ENCODE measurements at places on chromosomes 3 and 15.

DNA sequence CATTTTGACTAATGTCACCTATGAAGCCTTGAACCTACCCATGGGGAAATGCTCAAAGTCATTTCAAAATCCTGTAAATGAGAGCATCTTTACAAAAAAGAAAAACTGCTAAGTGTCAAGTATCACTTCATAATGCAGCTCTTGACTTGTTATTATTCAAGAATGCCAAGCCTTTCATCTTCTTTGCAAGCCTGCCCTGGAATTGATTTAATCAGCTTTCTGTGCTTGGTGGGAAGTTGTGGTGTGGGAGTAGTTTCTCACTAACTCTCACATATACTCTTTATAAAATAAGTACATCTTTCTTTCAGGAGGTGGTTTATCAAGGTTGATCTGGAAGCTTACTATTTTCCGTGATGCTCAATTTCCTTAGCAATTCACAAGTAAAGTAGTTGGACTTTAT is 43.6 kb downstream of the RYR3 start:
- no peak for DNase-seq

GRCh38 chr15:58309963-58310928 is 121.5 kb upstream of the LIPC start:
- DNase-seq = no peak

DNA sequence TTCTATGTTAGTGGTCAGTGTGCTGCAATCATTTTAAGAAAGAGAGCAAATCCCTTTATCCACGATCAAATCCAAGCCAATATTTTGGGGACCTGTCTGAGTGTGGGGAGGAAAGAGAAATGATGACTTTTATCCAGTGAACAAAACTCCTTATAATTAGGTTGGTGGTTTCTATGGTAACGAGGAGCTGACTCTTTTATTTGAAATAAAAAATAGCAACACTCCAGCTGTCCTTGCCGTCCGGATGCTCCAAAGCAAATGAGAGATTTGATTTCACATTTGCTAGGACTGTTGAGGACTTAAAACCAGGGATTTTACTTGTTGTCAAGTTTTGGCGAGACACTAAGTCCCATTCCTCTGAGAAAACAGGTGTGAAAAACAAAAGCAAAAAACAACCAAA is 154.0 kb upstream of the PRICKLE2 start:
- DNase-seq = no peak

DNA sequence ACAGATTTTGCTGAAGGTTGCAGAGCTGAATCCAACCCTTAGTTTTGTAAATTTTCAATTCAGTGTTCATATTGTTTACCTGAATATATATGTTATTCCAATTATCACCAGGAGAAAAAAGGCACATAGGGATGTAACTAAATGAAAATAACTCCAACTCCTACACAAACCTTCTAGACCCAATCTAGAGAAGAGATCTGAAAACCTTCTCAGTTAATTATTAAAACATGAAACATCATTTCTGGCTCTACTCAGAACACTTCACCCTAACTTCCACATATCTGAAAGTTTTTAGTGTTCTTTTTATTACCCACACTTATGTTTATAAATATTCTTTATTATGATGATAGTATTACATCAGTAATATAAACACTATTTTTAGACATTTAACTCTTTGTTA is 76.6 kb downstream of the LRRFIP2 start:
- DNase-seq = no peak

DNA sequence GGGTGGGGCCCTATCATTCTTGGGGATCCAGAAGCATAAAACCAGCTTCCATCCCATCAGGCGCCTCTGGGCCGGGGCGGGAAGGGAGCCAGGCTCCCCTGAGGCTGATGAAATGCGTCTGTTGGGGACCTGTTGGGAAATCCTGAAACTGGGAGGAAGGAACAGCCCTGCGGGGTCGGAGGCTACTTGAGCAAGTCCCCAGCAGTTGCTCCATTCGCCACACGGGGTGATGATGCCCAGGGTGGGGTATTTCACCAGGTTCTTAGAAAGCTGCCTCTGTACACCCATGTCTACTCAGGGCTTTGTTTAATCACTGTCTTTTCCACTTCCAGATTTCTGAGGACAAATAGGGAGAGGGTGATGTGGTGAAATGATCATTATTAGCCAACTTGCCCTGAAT is 25.4 kb upstream of the TSEN2 start:
- no peak for DNase-seq

- no peak for DNase-seq
Observed at GRCh38 chr3:178109691-178110090, 426.5 kb upstream of the KCNMB2 start.

DNA sequence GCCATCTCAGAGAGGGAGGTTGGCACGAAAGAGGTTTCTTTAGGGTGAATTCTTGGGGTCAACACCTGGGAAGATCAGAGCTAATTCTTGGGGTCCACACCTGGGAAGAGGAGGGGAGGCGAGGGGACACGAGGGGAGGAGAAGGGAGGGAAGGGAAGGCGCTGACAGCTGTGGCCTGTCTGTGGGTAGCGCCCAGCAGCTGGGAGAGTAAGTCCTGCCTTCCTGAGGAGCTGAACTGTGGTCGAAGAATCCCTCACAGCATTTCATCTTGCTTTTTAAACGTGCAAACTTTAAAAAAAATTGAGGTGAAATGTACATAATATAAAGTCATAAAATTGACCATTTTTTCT is 63.2 kb upstream of the CGNL1 start:
- no peak for DNase-seq

GRCh38 chr3:146382386-146382785 is 87.0 kb downstream of the PLSCR2 start:
- DNase-seq = no peak

DNA sequence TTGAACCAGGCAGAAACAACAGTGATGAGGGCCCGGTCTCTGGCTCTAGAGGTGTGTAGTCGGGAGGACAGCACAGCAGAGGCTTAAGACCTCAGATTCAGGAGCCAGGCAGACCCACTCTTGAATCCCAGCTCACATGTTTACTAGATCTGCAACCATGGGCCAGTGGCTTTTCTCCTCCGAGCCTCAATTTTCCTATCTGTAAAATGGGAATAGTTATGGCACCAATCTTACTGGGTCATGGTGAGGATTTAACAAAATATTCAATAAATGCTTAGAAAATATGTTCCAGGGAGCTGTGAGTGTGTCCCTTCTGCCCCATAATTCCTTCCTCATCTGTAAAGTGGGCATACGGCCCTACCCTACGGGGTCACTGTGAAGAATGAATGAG is 506.9 kb downstream of the SHQ1 start:
- DNase-seq = no peak

GRCh38 chr3:191235331-191236314 is 36.6 kb downstream of the OSTN start:
- peak; percentile 41 for DNase-seq

- DNase-seq = no peak
Observed at GRCh38 chr3:183410280-183410679, 18.1 kb downstream of the MCF2L2 start.

- DNase-seq = no peak
Observed at GRCh38 chr15:87343966-87344365, 912.6 kb downstream of the NTRK3 start.

- no peak for DNase-seq
Observed at GRCh38 chr15:86121568-86122225, 42.0 kb downstream of the AGBL1 start.

GRCh38 chr3:13140596-13140995 is 67.4 kb upstream of the IQSEC1 start:
- no peak for DNase-seq

GRCh38 chr15:38226608-38227266 is 25.9 kb upstream of the SPRED1 start:
- DNase-seq = peak; percentile 38

GRCh38 chr3:50674349-50675178 is at the start of gene DOCK3:
Gene DOCK3, plus strand, starts transcription at chr3:50674927. Its CDS starts 337 bp downstream, at chr3:50675264.
- no peak for DNase-seq

DNA sequence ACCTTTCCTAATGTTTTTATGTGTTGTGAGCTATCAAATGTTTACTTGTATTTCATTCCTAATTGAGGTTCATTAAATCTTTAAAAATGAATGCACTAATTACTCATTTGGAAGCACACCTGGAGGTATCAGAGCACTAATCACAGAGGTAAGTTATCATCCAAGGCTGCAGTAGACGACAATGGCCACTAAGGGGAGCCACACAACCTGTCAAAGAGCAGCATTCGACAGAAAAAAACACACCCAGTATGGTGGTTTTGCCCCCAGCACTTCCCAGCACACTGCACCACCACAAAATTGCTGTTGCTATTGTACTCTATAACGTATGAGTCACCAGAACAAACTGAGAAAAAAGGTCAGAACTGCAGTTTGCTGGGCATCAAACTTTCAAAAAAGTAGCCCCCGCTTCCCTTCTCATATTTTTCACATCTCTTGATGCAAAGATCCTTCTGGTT is 205.9 kb upstream of the IGF1R start:
- DNase-seq = peak; percentile 51

GRCh38 chr3:107919239-107919638 is 171.6 kb downstream of the CD47 start:
- no peak for DNase-seq

GRCh38 chr3:180414157-180414556 is 187.8 kb upstream of the TTC14 start:
- DNase-seq = no peak

GRCh38 chr3:103495186-103495585 is 1060.4 kb downstream of the ZPLD1 start:
- no peak for DNase-seq

- no peak for DNase-seq
Observed at GRCh38 chr3:14831916-14832450, 13.2 kb downstream of the FGD5 start.

- peak; percentile 85 for DNase-seq
Observed at GRCh38 chr15:34437687-34438086, at the start of gene GOLGA8A. Gene GOLGA8A, minus strand, starts transcription at chr15:34437808. Its CDS starts 48,117 bp downstream, at chr15:34389691.

DNA sequence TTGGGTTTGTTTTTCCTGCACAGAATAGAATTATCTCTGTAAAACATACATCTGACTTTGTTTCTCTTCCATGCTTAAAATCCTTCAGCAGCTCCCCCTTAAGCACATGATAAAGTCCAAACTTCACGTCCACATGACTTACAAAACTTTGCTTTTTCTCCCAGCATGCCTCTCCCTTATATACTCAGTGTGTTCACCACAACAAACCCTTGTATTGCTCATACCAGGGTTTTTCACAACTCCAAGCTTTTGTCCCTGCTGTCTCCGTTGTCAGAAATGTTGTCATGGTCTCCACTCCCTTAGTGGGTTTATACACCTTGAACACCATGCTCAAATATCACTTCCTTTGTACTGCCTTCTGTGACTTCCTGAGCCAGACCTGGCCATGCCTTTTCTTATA is 91.1 kb upstream of the MITF start:
- no peak for DNase-seq

GRCh38 chr3:103644450-103644849 is 1209.6 kb downstream of the ZPLD1 start:
- DNase-seq = no peak

- no peak for DNase-seq
Observed at GRCh38 chr15:70525551-70525950, 237.8 kb downstream of the UACA start.

DNA sequence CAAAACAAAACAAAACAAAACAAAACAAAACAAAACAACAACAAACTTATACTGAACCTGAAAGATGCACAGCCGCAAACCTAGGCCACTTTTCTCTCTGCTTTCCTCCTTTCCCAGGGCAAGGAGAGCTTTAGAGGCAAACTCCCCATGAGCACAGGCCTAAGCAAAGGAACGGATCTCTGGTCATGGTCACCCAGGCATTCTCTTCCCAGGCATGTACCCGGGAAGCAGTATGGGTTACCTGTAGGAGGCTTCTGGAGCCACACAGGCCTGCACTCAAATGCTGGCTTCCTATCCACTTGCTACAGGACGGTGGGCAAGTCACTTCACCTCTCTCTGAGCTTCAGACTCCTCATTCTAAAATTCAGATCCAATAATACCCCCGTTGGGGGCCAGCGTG is 171.8 kb downstream of the SMAD6 start:
- no peak for DNase-seq

DNA sequence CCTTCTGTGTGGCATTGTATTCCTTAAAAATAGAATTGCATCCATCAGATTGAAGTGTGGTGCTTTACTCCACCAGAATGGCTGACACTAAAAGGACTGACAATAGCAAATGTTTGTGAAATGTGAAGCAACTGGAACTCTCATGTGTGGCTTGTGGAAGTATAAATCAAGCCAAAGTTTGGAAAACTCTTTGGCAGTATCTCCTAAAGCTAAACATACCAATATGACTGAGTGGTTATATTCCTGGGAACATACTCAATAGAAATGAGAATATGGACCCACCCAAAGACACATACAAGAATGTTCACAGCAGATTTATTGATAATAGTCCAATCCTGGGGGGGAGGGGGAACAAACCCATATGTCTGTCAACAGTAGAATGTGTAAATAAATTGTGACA is 87.1 kb downstream of the RARB start:
- DNase-seq = no peak

DNA sequence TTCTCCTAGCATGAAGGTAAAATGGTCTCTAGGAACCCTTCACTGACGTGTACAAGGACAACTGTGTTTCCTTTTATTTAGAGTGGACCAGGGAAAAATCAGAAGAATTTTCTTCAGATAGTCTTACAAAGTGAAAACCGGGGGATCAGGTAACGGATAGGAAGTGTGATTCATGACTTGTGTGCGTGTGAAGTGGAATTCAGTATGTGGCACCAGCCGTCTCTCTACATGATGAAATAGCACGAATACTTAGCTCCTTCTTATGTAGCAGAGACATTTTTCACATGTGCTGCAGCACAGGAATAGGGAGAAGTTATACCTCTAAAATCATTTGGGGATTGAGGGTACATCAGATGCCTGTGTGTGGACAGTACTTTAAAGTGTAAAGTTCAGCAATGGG is 159.2 kb downstream of the MEX3B start:
- peak; percentile 88 for DNase-seq

GRCh38 chr3:73210759-73211158 is 149.3 kb downstream of the EBLN2 start:
- DNase-seq = no peak

DNA sequence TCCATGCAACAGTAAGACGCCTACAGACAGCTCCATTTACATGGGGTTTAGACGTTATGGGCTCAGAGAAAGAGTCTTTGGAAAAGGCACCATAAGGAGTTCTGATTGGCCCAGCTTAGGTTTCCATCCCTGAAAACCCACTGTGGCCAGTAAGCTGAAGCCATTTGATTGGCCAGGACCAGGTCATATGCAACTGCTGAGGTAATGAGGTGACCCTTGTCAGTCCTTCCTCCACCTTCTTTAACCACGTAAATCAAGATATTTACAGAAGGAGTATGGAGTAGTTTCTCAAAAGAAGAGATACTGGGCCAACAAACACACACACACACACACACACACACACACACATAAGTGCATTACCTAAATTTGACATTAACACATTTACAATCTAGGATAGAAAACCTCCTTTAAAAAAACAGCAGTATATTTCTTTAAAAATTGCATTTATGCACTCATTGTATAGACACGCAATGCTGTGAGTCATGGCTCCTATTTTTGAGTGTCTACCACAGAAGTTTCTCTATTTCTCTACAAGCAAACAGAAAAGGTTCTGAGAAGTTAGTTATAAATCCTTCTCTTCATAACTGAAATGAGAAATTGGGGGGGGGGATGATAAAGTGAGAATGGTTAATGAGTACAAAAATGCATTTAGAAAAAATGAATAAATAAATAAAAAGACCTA is 16.3 kb upstream of the MB21D2 start:
- no peak for DNase-seq
